Activated naive CD8-positive, alpha-beta T cell treated with anti-CD3 and anti-CD28 coated beads, Interleukin-2, amount 50 U/mL, for 16 hours (primary cell): ENCODE measurements at places on chromosomes 6 and 20.

DNA sequence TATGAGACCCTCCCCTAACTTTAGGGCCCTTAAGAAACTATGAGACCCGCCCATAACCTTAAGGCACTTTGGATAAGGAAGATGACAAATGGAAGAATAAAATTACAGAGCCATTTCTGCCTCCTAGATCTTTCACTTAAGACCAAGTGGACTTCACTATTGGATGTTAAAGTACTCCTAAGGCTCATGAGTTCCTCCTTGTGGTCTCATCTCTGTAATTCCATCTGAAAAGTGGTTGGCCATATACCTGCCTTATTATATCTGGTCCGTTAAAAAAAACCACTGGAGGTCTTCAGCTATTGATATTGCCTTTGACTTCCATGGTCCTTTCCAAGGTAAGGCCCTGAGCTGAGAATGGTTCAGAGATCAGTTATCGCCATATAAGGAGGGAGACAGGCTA lies 310.3 kb downstream of the EYA4 start:
- DNase-seq, result no peak

GRCh38 chr6:90098627-90099026 lies 198.0 kb downstream of the BACH2 start:
- no peak for DNase-seq

DNA sequence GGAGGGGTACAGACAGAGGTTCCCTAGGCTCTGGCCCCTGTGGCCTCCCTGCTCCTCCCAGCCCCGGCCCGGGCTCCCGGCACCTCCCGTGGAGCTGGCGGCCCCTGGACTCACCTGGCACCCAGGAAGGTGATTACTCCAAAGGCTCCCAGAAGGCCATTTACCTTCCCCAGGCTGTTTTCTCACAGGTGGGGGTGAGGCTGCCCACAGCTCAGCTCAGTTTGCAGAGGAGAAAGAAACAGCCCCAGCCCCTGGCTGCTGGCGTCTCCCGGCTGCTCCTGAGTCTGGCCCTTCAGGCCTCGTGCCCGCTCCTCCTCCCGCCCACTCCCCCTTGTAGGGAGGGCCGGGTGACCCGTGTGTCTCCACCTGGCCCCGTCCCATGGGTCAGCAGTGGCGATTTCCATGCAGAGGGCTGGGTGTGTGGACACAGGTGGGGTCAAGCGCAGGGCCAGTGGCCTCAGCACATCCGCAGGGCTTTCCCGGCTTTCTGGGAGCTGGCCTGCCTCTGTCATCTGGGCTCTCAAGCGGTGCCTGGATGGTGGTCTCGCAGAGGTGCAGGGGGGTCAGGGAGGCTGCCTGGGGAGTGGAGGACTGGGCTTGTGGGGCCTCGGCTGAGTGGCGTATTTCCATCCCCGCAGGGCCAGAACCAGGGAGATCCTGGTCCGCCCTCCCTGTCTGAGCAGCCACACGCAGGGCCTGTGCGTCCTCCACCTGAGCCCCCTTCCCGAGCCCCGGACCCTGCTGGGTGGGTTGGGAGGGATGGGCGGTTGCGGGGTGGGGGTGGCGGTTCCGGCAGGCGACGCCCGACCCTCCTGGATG lies 20.2 kb upstream of the GATA5 start:
- no peak for DNase-seq

GRCh38 chr6:36712816-36713215 lies 15.2 kb downstream of the RAB44 start:
- no peak for DNase-seq

DNA sequence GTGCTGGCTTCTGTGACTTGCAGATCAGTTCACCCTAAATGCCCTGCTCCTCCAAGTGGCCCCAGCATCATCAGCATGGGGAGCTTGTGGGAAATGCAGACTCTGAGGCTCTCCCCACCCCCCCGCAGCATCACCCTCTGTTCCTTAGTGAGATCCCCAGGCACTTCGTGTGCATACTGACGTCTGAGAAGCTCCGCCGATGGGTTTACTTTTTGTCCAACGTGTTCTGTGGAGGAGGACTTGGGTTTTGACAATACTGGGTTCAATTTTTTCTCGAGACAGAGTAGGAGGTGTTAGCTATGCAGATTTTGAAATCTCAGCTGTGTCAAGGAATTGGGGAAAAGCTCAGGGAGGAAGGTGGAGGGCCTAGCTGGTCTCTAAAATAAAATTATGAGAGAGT lies 38.3 kb upstream of the ZNF831 start:
- no peak for DNase-seq

- DNase-seq, result no peak
These were observed 33.3 kb downstream of the GABRR2 start for GRCh38 chr6:89281779-89282246.

- DNase-seq, result no peak
These were observed 341.7 kb downstream of the CD83 start for GRCh38 chr6:14459315-14459714.

- no peak for DNase-seq
These were observed 179.7 kb upstream of the MYLIP start for GRCh38 chr6:15948930-15949900.

GRCh38 chr6:38525888-38526287 lies 113.8 kb downstream of the BTBD9 start:
- no peak for DNase-seq

- DNase-seq, result no peak
These were observed at the start of gene TGM2 for GRCh38 chr20:38165089-38165965. TSS of gene TGM2 (minus strand) at chr20:38165270. CDS start at chr20:38165198, 72 bp downstream.

DNA sequence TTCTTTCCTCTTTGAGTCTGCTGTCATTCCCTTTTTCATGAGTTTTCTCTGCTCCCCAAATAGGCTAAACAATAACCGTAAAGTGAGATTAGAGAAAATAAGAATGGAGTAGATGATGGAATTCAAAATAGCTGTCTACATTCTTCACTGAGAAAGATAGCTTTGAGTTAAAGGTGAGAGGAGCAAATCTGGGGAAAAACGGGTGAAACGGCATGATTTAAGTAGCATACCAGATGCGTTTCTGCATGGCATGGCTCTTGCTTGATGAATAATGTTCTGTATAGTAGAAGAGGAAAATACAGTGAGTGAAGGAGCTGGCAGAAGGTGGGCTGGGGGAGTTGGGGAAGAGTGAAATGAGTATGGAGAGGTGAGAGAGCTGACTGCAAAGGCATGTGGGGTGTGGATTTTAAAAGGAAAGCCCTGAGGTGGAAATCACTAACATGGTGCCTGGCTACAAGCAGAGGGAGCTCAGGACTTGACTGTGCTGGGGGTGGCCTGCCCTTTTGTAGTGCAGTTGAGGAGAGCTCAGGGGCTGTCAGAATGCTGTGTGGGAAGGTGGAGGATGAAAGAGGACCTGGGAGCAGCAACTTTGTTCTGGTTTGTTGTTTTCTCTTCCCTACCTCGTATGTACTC lies 8.8 kb downstream of the BICRAL start:
- DNase-seq, result no peak

- no peak for DNase-seq
These were observed 48.9 kb downstream of the ZFAND3 start for GRCh38 chr6:37868447-37868825.

DNA sequence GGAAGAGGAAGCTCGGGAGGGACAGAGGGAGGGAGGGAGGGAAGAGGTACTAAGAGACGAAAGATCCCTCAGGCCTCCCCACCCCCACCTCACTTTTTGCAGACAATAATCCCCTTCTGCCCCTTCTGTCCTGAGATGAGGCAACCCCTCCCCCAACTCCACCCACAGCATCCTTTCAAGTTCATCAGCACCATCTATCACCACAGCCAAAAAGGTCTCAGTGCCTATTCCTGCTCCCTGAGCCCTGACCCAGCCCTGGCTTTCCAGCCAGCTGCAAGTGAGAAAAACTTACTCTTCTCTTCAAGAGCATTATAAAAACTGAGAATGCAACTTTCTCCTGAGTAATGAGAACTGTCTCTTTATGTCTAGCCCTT lies 133.2 kb upstream of the LRFN2 start:
- DNase-seq, result no peak

DNA sequence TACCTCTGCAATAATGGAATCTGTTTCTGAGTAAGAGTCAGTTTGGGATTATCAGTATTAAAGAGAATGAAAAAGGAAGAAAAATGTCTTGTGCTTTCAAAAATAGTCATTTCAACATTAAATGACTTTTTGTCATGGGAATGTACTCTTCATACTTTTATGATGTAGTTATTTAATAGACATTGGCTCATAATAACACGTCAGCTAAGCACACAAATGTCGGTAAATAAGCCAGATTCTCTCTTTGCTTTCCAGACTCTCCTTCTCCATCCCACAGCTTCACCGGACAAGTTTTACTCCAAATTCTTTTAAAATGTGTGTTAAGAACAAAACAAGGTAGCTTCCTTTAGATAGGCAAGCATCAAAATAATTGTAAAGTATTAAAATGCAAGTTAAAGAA lies 76.0 kb downstream of the C6orf52 start:
- no peak for DNase-seq

DNA sequence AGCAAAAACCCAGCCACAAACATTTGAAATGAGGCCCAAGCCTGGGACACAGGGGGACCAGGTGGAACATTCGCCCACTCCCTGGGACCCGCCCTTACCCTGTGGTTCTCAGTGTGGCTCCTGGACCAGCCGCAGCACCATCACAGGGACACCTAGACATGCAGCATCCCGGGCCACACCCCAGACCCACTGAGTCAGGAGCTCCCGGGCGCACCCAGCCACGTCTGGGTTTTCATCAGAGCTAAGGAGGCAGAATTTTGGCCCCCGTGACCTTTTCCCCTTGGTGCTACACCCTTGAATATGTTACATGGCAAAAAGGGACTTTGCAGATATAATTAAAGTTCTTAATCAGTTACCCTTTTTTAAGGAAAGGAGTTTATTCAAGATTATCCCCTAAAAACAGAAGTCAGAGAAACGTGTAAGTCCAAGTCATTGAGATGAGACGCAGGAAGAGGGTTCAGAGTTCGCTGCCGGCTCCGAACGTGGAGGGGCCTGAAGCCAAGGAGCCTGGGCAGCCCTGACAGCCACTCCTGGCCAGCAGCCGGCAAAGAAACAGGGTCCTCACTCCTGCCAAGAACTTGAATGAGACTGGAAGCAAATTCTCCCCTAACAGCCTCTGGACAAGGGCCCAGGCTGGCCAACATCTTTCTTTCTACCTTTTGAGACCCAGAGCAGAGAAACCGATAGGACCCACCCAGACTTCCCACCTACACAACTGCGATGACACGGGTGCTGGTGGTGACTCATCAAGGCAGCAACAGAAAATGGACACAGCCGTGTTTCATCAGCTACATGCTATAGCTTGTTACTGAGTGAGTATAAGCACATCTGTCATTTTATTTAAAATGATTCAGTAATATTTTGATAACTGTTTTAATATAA lies 25.3 kb downstream of the BFSP1 start:
- DNase-seq, result peak; percentile 25

DNA sequence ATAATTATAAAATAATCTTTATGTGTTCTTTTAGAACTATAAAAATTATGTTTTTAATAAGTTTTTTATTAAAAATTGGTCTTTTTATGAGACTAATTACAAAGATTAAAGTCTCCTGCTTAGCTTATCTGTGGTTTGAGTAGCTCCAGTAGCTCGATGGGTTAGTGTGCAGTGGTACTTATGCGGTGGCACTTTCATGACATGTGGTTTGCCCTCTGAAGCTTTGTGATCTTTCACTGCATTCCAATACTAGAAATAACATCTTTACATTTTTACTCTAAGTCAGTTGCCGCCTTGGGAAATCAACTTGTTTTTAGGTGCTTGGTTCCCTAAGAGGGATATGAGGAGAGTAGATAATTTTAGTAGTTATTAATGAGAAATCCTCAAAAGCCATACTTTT lies 699.5 kb upstream of the FLRT3 start:
- DNase-seq, result no peak

DNA sequence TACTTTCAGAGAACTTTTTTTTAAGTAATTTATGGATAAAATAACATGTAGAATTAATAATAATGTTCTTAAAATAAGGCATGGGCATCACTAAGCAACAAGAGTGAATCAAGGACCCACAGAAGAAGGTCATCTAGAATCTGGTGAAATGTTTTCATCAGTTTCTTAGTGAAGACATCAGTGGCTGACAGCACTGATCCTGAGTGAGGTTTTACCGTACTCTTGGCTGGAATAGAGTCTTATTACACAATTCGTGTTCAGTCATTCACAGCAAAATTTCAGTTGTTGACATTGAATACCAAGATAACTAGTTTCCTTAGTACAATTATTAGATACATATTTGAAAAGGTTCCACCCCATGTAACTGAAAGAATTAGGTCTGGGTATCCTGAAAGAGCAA lies 140.4 kb downstream of the C6orf58 start:
- DNase-seq, result no peak

- no peak for DNase-seq
These were observed 105.4 kb downstream of the REV3L start for GRCh38 chr6:111377558-111378120.

- DNase-seq, result no peak
These were observed 31.3 kb upstream of the AFDN start for GRCh38 chr6:167795321-167795811.

GRCh38 chr6:23447731-23448130 lies 678.3 kb upstream of the NRSN1 start:
- DNase-seq, result no peak

DNA sequence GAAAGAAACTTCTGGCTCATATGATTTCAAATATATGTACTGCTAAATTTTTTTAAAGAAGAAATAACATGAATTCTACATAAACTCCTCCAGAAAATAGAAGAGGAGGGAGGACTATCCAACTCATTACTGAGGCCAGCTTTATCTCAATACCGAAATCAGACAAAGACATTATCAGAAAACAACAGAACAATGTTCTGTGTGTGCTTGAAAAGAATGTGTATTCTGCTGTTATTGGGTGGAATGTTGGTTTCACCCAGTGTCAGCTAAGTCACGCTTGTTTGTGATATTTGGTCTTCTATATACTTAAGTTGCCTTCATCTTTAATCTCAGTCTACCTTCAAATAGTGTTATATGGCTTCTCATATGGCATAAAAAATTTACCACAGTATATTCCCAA lies 18.6 kb upstream of the ELOVL2 start:
- no peak for DNase-seq

DNA sequence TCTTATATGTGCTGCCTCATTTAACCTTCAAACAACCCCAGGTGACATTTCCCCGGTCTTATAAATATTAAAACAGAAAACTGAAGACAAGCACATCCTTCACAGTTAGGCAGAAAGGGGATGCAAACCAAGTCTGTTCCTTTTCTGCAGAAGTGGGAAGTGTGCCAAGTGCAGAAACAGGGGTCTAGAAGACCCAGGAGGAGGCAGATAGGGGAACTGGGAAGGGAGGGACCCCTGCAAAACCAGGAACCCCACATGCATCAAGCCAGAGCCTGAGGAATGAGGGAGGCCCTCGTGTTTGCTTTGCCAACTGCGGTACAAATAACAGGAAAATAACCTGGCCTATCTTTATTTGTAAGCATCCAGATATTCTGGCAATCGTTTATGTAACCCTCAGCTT lies 17.0 kb upstream of the CST3 start:
- no peak for DNase-seq

- DNase-seq, result no peak
These were observed 262.1 kb upstream of the ADGRB3 start for GRCh38 chr6:68372991-68373390.
